ENCODE measurements at places on chromosomes 5 and 9. TPM values are rescaled to one million over a fixed set of nuclear protein-coding genes. Genes with fewer than 3 reads are reported as not detected.

FCN1 gene
- total RNA-seq: 24.3 TPM

C9orf85 gene
- 14.2 TPM for total RNA-seq

WNK2 gene
- 21.3 TPM for total RNA-seq

GLRA1 gene
- total RNA-seq: not detected

LCN1 gene
- not detected for total RNA-seq

TAF1L gene
- not detected for total RNA-seq

AK3 gene
- 190 TPM for total RNA-seq

CORO2A gene
- 1.4 TPM for total RNA-seq

CKMT2 gene
- 62.2 TPM for total RNA-seq

RIC1 gene
- total RNA-seq: 50.4 TPM

MAMDC2 gene
- 5.7 TPM for total RNA-seq

AQP7 gene
- total RNA-seq: 24.2 TPM

ACTL7A gene
- not detected for total RNA-seq

NIM1K gene
- 0.70 TPM for total RNA-seq

BTNL3 gene
- not detected for total RNA-seq

HNRNPA0 gene
- total RNA-seq: 34.3 TPM

NCS1 gene
- 14.6 TPM for total RNA-seq

ZCCHC10 gene
- 10.6 TPM for total RNA-seq

CD180 gene
- total RNA-seq: 1.4 TPM

SOX30 gene
- total RNA-seq: 0.06 TPM

PDE8B gene
- 5.1 TPM for total RNA-seq

TMEM8B gene
- total RNA-seq: 18.6 TPM

Data from metanephros (tissue), 2 donors.